Fibroblast of skin of back (primary cell): ENCODE measurements at places on chromosomes 2 and 18.

DNA sequence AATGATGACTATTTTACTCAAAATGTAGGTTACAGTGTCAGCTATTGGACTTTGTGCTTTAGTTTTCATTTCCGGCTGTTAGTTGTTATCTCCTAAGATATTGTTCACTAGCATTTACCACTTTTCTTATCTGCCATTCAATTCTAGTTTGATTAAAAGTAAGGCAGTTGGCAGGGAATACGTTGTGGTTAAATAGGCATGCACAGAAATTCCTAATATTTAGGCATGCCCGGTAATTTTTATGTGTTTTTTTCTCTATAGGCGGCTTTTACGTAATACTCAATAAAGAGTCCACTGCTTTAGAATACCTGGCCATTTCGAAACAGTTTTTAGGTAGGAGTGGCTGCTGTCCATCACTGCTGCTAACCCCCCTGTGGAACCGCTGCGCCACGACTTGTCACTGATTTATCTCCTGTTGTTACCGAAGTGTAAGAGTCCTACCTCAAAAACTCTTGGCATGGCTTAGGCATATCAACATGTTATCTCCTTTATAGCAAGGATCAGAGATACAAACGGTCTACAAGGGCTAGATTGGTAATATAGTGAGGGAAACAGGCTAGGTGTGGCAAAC, 39.5 kb downstream of the BABAM2 start:
- no peak for DNase-seq

GRCh38 chr2:236840857-236841256, 244.8 kb upstream of the COPS8 start:
- no peak for DNase-seq

- no peak for DNase-seq
These were observed 204.6 kb downstream of the EIPR1 start for GRCh38 chr2:3173031-3173430.

GRCh38 chr2:64787698-64788097, 134.0 kb upstream of the SERTAD2 start:
- DNase-seq, result no peak

DNA sequence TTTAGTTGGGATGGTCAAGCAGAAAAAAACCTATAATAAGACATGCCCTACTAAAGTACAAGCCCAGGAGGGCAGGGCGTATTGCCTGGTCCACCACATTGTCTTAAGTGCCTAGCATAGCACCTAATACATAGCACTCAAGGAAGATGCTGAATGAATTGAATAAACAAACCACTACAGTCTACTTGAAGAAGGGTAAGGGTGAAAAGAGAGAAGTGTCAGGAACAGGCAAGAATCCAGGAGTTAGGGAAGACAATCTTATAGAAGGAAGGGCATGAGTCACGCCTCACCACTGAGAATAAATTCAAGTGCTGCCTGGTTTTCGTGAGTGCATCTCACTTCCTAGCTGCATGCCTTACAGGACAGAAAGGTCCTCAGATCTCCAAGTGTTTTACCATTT, 13.9 kb downstream of the SLC19A3 start:
- DNase-seq, result no peak

GRCh38 chr18:48771641-48772375, 179.0 kb downstream of the SMAD7 start:
- no peak for DNase-seq

GRCh38 chr2:69946351-69947324, 14.8 kb downstream of the ASPRV1 start:
- DNase-seq, result peak; percentile 84
